ENCODE measurements at places on chromosomes 3 and 15.

DNA sequence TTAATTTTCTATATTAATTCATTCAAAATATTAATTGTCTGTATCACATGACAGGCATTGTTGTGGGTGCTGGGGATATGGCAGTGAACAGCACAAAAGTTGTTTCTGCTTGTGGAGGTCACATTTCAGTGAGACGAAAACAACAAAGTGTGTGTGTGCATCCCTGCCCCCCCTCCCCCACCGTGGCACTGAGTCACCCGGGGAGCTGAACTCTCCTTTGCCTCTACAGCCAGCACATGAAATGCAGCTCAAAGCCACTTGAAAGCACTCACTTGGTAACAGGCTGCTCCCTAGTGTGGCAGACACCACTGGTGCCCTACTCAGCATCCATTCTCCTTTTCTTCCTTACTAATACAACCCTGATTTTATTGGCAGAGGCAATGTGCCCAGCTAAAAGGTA lies 16.9 kb upstream of the SCAMP5 start:
- no peak for DNase-seq

DNA sequence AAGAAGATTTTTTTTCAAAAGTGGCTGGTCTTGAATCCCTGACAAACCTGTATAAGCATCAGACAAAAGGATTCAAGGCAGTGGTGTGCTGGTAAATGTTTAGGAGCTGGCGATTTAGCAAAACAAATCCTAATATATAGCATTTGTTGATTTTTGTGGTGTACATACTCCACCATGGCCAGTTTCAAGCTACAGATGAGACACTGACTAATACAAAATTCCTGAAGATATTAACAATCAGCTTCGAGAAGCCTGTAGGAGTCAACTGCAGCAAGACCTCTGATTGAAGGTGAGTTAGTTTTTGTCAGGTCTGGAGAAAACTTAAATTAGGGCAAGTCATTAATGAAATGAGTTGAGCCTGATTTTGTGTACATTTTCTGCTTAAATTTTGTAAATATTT lies 6.7 kb downstream of the STRIT1 start:
- DNase-seq, result no peak

DNA sequence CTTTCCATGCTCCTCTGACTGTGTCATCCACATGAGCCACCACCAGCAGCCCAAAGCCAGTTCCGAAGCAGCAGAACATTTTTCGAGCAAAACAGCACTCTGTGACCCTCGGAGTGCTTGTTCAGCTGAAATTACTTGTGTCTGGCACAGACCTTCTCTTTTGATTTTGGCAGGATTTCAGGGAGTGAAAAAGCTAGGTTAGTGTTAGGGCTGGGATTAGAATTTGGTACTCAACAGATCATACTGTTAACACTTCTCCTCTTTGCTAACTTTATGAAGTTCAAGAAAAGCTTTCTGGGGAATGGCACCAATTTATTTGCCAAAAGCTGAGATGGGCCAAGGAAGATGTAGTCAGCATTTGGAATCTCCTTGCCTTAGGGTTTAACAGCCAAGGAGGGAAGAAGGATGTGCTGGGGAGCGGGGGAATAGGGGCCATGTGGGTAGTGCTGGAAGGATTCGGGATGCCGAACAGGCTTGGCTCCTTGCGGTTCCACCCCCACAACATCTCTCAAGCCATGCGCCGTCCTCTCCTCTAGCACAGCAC lies 55.1 kb upstream of the TRA2B start:
- DNase-seq, result no peak

DNA sequence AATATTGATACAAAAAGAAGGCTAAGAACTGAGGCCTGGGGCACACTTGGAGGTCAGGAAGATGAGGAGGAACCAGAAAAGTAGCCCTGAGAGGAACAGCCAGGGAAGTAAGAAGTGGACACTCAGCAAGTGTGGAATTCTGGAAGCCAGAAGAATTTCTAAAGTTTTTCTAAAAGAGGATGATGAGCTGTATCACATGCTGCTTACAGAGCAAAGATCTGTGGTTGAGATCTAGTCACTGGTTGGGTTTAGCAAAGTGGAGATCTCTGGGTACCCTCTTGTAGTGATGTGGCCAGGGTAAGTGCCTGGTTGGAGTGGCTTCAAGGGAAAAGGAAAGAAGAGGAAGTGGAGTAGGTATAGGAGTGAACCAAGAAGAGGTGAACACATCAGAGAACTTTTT lies 95.4 kb upstream of the DAZL start:
- DNase-seq, result no peak

GRCh38 chr3:80771085-80771484 lies 990.4 kb downstream of the GBE1 start:
- DNase-seq, result no peak

- DNase-seq, result no peak
Measured at GRCh38 chr3:54131890-54132289, 9.5 kb downstream of the CACNA2D3 start.

GRCh38 chr3:124428372-124429128 lies 301.7 kb upstream of the UMPS start:
- DNase-seq, result no peak

DNA sequence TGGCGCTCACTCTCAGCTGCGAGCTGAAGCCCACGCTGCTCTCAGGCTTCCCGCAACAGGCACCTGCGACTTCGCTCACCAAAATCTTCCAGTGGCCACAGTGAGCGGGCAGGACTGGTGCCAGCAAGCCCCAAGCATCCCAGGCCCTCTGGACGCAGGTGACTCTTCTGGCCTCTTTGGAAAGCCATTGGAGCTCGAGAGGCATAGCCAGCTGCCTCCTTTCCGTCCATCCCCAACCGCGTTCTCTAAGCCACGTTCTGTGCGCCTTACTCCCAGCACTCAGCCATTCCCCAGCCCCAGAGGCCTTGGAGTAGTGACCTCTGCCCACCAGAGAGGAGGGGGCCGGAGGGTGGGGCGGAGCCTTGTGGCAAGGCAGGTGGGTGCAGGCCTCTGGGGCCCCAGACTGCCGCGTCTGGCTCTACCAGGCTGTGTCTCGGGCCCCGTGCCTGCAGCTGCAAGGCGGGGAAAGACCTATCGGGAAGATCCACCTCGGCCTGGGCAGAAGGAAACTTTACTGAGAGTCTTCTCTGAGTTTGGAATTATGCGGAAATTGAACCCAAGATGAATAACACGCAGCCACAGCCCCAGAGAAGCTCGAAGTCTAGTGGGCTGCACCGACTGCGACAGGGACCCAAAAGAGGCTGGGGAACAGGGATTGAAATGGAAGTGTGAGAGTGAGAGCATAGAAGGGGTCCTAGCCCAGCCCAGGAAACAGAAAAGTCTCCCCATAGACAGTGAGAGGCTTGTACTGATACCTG lies 3.6 kb upstream of the SOX14 start:
- no peak for DNase-seq

- DNase-seq, result no peak
Measured at GRCh38 chr3:52029053-52029452, 27.3 kb downstream of the DUSP7 start.

DNA sequence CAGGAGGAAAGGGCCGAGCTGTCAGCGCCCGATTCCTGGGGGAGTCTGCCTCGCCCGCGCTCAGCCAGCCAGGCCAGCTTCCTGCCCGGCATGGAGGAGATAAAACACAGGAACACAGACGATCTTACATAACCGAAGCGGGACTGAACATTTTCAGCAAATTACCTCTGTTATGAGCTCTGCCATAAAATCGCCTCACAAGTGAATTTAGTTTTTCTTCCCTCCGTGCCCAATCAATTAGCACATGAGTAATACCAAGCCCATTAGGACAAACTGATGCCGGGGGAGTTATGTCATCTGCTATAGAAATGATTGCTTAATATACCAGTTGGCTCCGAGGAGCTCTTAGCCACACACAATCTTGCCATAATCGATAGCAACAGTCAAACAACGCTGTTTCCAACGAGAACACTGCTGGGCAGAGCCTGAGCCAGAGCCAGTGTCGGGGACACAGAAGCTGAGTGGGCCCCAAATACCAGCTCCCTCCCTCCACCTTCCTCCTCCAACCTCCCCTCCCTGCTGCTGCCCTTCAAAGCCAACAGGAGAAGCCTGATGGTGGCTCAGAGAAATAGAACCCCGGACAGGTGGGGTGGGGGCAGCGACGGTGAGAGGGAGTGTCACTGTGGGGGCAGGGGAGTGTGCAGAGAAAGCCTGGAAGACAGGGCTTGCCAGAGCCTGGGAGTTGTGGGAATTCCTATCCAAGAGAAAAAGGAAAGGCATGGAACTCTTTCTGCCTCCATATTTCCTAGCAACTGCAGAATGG lies 279.4 kb upstream of the TLE3 start:
- no peak for DNase-seq

- DNase-seq, result no peak
Measured at GRCh38 chr3:9878700-9879099, 1.4 kb downstream of the CIDEC start.

DNA sequence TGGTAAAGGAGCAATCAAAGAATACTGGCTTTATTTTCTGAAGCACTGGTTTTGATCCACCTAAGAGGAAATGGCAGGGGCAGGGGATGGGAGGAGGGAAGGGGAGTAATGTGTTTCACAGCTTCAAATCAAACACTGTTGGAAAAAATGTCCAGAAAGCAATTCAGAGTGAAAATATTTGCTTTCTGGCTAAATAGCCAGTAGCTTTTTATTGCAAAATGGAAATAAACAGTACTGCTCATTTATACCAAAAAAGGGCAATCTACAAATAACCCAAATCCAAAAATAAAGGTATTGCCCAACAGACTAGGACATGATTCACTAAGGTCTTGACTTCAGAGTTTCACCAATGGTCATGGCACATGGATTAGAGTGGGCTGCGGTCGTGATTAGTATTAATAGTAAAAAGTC lies 279.3 kb upstream of the THBS1 start:
- DNase-seq, result no peak

- DNase-seq, result no peak
Measured at GRCh38 chr3:188829576-188829975, 342.2 kb upstream of the TPRG1 start.

- no peak for DNase-seq
Measured at GRCh38 chr15:36334059-36334458, 245.4 kb upstream of the CDIN1 start.

DNA sequence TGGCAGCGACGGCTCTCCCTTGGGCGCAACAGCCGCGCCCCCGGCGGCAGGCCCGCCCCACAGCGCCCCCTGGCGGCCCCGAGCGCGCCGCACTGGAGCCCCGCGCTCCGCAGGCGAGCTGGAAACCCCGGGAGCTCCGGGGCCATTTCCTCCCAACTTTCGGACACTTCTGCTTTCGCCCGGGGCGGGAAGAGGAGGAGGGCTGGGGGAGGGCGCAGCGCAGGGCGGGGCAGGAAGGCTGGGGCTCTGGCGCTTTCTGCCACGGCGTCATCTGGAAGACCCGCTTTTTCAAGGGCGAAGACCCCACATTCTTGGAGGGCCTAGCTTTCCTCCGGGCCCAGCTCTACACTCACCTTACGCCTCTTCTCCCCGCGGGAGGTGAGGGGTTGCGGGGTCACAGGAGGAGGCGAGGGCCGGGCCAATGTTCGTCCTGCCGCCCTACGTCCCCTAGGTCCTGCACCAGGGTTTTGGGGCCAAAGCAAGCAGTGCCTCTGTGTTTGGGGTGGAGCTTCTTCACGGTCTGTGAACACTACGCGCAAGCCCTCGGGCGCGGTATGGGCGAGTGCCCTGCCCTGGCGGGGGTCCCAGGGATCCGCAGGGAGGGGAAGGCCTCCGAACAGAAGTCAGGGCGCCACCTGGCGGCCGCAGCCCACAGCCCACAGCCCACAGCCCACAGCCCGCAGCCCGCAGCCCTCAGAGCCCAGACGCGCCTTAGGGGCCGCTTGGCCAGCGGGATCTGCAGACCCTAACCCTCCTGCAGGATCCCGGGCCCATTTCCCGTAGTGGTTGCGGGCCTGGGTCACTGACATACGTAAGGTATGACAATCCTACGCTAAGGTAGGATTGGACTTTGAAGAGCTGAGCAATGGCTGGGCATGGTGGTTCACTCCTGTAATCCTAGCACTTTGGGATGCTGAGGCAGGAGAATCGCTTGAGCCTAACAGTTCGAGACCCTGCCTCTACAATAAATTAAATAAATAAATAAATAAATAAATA lies 31.1 kb downstream of the FOXL2 start:
- DNase-seq, result peak; percentile 76

DNA sequence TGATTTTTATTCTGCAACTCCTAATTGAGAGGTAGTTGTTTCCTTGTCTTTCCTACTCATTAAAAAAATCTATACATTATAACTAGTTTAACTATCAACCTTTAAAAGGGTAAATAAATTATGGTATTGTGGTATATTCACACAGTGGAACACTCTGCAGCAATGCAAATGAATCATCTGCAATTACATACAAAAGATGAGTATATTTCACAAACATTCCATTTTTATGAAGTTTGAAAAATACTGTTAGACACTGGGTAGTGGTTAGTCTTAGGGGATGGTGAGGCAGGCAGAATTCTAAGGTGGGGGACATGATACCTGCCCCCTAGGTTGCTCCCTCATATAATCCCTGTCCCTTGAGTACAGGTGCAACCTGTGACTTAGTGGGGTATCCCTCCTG lies 44.0 kb upstream of the MAGI1 start:
- DNase-seq, result no peak

GRCh38 chr15:39784125-39784524 lies 1.5 kb upstream of the FSIP1 start:
- no peak for DNase-seq

- DNase-seq, result no peak
Measured at GRCh38 chr3:101992863-101993262, 143.5 kb downstream of the NFKBIZ start.

- DNase-seq, result no peak
Measured at GRCh38 chr15:85723960-85724945, 70.5 kb downstream of the KLHL25 start.

DNA sequence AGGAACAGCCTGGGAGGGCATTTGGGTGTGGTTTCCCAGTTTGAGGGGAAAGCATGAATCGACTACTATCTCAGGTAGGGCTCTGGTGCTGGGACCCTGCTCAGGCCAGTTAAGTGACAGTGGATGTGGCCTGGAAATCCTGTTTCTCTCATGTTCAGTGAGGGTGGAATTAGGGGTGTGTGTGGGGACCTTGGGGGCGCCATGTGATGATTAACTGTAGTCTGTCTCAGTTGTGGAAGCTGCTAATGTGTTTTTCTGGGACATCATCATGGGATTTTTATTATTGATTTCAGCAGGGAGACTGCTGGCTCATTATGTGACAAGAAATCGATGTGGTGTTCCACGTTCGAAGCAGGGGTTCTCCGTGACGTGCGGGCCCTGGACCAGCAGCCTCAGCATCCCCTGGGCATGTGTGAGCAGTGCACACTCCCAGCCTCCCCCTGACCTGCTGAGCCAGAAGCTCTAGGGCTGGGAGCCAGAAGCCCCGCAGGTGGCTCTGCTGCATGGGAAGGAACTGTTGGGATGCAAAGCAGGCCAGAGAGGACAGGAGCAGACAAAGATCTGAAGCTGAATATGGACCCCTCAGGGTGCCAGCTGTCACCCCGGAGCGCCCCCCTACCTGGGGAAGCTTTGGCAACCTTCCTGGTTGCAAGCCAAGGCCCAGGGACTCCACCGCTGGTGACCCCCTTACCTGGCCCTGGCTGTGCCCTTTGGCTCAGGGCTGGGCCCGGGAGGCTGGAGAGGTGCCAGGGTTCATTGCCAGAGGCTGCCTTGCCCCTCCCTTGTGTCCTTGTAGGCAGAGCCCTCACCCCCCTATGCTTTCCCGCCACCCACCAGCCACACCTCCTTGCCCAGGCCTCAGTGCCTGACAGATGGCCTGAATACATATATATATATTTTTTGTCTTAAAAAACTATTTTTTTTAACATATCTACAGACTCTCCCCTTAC lies 149.8 kb downstream of the APBA2 start:
- no peak for DNase-seq

- no peak for DNase-seq
Measured at GRCh38 chr3:188943591-188943990, 228.2 kb upstream of the TPRG1 start.
